ENCODE measurements at places on chromosomes 12 and 14.

GRCh38 chr14:36424478-36425102 is 95.4 kb downstream of the NKX2-1 start:
- no peak for DNase-seq

- DNase-seq, result no peak
Observed at GRCh38 chr12:131028587-131029338, 75.1 kb downstream of the ADGRD1 start.

GRCh38 chr12:52270541-52271070 is 3.8 kb upstream of the KRT86 start:
- no peak for DNase-seq

- DNase-seq, result no peak
Observed at GRCh38 chr14:99316281-99317163, 44.5 kb upstream of the BCL11B start.

DNA sequence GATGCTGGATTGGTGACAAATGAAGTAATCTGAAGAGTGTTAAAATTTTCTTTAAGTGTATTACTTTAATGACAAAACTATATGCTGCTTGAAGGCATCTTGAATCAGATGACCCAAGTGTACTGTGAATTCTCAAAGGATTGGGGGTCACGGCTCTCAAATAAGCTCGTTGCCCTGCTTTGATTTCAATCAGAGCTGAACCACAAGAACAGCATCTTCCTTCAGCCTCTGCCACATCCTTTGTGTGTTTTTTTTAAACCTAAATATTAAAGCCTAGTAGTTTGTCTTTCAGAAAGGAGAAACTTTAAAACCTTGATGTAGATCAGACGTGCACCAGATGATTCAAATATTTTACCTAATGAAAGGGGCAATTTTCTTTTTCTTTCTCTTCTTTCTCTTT is 11.7 kb downstream of the ELK3 start:
- DNase-seq, result no peak

- DNase-seq, result no peak
Observed at GRCh38 chr14:100867631-100868315, 35.7 kb downstream of the RTL1 start.

DNA sequence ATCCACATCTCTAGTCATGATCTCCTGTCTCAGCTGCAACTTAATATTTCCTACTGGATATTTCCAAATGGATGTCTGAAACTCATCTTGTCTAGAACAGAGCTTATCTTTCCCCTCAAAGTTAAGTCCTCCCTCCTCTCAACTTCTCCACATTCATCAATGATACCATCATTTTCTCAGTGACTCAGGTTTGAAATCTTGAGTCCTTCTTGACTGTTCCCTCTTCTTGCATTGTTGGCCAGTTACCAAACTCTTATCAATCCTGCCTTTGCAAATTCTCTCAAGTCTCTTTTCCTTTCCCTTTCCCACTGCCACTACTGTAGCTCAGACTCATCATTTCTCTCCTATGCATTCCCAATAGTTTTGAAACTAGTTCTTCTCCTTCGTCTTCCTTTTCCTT is 14.3 kb upstream of the CHURC1 start:
- DNase-seq, result no peak

GRCh38 chr12:67751381-67751928 is 102.9 kb downstream of the DYRK2 start:
- DNase-seq, result no peak

DNA sequence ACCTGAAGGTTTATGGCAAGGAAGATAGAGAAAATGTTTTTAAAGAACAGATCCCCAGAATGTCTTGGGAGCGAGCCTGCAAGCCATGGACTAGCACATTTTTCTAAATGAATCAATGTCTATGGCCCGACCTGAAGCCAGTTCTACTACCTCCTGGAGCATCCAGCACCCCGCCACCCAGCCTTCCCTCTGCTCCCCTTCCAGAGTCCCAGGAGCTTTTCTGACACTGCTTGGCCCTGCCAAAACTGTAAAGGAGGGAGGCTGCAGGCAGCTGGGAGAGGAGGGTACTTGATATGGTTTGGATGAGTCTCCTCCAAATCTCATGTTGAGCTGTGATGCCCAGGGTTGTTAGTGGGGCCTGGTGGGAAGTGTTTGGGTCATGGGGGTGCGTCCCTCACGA is 95.5 kb upstream of the FZD10 start:
- DNase-seq, result no peak

DNA sequence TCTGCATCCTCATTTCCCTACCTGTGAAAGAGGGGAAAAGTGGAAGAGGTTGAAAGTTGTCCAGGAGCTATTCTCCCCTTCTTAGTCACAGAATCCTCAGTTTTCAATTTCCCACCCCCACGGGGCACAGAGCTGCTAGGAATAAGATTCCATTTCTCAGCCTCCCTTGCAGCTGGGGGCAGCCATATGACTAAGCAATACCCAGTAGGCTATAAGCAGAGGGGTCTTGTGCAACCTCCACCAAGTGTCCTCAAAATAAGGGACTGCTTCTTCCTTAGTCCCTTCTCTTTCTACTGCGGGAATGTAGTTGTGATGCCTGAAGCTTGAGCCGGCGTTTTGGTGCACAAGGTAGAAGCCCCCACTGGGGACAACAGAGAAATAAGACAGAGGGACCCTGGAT is 40.9 kb downstream of the VWF start:
- DNase-seq, result no peak

DNA sequence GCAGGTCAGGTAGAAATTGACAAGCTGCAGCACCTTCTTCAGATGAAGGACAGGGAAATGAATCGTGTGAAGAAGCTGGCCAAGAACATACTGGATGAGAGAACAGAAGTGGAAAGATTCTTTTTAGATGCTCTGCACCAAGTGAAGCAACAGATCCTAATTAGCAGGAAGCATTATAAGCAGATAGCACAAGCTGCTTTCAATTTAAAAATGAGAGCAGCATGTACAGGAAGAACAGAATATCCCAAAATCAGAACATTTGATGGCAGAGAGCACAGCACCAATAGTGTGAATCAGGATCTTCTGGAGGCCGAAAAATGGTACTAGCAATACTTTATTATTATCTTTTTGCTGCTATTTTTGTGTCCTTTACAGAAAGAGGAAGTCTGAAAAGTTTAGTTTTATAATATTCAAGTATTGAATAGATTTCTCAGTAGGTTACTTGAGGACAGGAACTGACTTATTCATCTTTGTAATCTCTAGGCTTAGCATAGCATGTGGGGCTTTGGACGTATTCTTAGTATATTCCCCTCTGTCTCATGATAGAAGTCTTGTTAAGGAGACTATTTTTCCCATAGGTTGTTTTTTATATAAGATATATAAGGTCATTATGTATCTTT is 30.8 kb downstream of the BBOF1 start:
- DNase-seq, result no peak

GRCh38 chr14:92546347-92547053 is 32.9 kb downstream of the RIN3 start:
- DNase-seq, result no peak

- DNase-seq, result no peak
Observed at GRCh38 chr12:91606662-91607377, 424.2 kb upstream of the DCN start.

DNA sequence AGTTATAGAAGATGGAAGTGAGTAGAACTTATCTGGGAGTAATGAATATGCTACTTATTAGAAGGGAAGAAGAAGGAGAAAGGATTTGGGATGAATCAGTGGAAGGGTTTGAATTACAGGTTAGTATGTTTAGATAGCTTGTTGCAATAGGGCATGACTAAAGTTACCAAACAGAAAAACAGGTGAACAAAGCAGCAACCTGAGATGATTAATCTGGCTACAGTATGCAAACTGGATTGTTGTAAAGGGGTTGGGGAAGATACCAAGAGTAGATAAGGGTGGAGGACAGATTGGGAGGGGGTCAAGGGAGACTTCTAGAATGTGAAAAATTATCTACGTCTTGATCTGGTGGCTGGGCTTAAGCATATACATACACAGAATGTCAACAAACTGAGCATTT is 73.4 kb upstream of the CLEC14A start:
- DNase-seq, result no peak

DNA sequence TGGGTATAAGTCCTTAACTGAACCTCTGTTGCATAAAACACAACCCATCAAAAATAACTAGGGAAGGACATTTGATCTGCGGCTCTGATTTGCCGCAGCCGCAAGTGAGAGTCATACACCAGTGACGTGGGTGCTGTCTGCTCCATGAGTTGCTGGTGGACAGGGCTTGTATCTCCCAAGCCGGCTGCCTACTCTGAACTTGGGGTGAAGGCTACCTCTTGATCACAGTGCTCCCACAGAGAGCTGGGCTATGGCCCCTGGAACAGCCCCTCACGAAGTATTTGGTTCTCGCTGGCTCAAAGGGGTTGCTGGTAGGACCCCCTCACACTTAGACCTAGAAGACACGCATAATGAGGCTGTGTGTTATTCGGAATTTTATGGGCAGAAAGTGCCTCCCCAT is 118.8 kb downstream of the TMEM132C start:
- DNase-seq, result no peak

DNA sequence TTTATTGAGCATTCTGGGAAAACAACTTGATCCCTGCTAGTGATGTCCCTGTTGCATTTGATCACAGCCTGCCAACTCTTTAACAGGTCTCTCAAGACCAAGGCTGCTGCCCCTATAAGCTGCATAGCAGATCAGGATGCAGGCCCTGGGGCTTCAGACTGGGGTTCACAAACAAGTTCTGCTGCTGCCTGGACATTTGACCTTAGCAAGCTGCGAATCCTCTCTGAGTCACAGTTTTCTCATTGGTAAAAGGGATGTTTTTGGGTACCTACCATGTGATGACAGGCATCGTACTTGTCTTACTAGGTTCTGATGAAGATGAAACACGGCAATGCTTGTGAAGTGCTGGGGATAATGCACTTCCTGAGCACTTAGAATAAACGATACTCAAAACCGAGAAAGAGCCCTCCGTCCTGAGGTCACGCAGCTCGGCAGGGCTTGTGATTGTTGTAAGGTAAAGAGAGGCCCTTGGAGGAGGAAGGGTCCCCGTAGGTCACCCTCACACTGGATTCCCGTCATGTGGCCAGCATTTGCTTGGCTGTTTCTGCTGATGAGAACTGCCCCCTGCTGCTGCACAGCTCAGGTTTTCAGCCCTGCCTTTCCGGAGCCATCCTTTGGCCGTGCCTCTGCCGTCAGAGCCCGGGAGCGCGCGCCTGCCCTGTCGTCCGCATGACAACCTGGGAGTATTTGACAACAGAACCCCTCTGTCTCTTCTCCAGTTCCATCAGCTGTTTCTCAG is 39.1 kb downstream of the TSPAN9 start:
- DNase-seq, result no peak

- no peak for DNase-seq
Observed at GRCh38 chr14:21026274-21026987, 1.6 kb upstream of the NDRG2 start.

GRCh38 chr12:53726341-53726740 is 911 bp downstream of the CALCOCO1 start:
- no peak for DNase-seq

GRCh38 chr12:14416658-14417057 is 51.2 kb downstream of the ATF7IP start:
- DNase-seq, result no peak

DNA sequence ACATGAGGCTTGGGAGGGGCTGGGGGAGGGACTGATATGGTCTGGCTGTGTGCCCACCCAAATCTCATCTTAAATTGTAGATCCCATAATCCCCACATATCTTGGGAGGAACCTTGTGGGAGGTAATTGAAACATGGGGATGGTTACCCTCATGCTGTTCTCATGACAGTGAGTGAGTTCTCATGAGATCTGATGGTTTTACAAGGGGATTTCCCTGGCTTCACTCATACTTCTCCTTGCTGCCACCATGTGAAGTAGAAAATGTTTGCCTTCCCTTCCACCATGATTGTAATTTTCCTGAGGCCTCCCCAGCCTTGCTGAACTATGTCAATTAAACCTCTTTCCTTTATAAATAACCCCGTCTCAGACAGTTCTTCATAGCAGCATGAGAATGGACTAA is 362.9 kb downstream of the PCNX1 start:
- DNase-seq, result no peak
